ENCODE measurements at places on chromosomes 2 and 18. TPM values are rescaled to one million over a fixed set of nuclear protein-coding genes. Genes with fewer than 3 reads are reported as not detected.

Gene EHD3
- polyA plus RNA-seq, result 4.5 TPM

Gene ALPG
- polyA plus RNA-seq, result 0.08 TPM

Gene KCNG2
- polyA plus RNA-seq, result not detected

Gene DNER
- not detected for polyA plus RNA-seq

Gene AGFG1
- 62.4 TPM for polyA plus RNA-seq

Gene TMEM87B
- 21.1 TPM for polyA plus RNA-seq

Gene INPP5D
- 3.3 TPM for polyA plus RNA-seq

Gene STPG4
- polyA plus RNA-seq, result not detected

Gene CYRIA
- polyA plus RNA-seq, result 1.4 TPM

Gene MARS2
- 3.5 TPM for polyA plus RNA-seq

Gene SCN1A
- 0.28 TPM for polyA plus RNA-seq

Gene TFPI
- 79.7 TPM for polyA plus RNA-seq

Gene TBC1D8
- 17.9 TPM for polyA plus RNA-seq

Gene DSC1
- polyA plus RNA-seq, result not detected

Gene GLI2
- 5.3 TPM for polyA plus RNA-seq

Gene ASB18
- not detected for polyA plus RNA-seq

GRCh38 chr2:203412546-203413331 lies 84.5 kb downstream of the ABI2 start:
- DNase-seq, result no peak

DNA sequence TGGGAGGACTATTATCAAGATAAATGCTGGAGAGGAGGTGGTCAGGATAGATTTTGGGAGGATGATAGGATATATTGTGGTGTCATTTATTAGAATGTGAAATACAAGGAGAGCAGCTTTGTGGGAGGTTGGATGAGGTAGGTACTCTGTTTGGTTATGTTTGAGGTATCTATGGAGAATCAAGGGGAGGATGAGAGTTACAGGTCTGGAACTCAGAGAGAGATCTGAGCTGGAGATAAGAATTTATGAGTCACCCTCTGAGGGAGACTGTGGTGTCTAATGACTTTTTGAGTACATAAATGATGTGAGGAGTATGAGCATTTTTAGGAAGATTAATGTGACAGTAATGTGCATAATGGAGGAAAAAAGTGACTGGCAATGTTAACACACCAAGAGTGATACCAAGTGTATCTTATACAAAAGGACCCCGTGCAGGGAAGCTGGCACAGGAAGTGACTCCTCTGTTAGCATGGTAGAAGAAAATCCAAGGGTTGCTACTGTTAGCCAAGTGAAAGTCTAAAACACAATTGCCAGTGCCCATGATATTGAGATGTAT lies 48.2 kb downstream of the CRIM1 start:
- DNase-seq, result no peak

DNA sequence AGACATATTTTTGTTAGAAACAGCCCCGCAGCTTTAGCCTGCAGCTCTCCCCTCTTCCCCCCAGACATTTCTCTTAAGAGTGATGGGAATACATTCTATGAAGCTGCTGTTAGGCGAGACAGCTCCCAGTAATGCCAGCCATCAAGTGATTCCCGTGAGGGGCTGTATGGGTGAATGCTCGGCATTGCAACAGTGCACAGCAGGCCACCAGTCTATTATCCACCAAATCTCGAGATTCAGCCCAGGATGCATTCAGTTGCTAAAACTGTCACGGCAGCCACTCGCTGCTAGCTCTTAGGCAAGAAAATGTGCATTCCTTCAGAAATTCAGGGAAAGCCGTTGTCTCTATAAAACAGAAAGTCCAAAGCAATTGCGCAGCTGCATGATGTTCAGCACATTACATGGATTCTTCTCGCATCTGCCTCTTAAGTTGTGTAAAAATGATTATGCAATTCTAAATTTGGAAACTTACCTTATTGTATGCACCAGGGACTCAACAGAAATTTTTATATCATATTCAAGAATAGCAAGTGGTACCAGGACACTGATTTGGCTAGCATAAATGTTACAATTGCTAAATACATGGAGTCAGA lies 211.3 kb upstream of the ARL4C start:
- no peak for DNase-seq

GRCh38 chr18:75307530-75307929 lies 96.9 kb downstream of the TSHZ1 start:
- no peak for DNase-seq

GRCh38 chr18:57885931-57886330 lies 82.8 kb upstream of the ATP8B1 start:
- DNase-seq, result no peak

DNA sequence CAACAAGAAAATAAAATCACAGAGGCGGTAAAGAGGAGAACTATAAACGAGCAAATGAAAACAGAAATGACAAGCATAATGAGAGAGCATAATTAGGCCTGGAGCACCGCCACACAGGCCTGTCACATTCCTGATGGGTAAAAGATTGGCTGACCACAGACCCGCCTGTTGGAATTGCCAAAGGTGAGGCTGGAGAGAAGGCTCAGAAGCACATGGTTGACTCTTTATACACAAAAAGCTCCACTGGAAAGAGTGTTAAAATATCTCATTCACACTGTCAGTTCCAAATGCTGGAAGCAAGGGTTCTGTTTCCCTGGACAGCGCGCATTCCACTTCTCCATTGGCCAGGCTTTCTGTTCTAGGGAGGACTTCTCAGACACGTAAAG lies 5.9 kb upstream of the LGALSL start:
- DNase-seq, result no peak

DNA sequence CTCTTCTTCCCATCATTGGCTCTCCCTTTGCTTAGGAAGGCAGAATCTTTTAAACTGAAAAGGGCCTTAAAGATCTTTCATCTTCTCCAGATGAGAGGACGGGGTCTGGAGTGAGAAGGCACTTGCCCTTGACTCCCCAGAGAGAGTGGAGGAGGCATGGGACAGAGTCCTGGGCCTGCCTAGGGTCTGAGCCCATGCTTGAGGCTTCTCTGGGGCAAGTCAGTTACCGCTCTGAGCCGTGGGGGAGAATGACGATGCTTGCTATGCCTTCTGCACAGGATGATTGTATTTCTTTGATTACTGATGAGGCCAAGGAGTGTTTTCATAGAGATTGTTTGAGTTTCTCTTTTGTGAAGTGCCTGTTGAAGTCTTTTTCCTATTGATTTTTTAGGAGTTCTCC lies 921 bp downstream of the PLB1 start:
- no peak for DNase-seq

DNA sequence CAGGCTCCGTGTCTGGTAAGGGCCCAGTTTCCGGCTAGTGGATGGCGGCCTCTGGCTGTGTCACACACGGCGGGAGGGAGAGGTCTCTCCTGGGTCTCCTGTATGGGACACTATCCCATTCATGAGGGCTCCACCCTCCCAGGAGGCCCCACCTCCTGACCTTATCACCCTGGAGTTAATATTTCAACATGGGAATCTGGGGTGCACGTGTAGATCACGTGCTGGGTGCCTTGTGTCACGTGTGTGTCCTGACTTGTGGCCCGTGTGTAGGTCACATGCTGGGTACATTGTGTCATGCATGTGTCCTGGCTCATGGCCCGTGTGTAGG lies 9.9 kb downstream of the NEU4 start:
- no peak for DNase-seq

DNA sequence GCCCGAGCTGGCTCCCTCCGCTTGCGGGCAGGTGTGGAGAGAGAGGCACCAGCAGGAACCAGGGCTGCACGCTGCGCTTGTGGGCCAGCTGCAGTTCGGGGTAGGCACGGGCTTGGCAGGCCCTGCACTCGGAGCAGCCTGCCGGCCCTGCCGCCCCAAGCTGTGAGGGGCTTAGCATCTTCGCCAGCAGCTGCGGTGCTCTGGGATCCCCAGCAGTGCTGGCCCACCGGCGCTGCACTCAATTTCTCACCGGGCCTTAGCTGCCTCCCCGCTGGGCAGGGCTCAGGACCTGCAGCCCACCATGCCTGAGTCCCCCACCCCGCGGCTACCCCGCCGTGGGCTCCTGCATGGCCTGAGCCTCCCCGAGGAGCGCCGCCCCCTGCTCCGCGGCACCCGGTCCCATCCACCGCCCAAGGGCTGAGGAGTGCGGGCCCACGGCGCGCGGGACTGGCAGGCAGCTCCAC lies 434.4 kb upstream of the RGPD4 start:
- no peak for DNase-seq

GRCh38 chr2:35461406-35461805 lies 894.2 kb upstream of the CRIM1 start:
- DNase-seq, result no peak

DNA sequence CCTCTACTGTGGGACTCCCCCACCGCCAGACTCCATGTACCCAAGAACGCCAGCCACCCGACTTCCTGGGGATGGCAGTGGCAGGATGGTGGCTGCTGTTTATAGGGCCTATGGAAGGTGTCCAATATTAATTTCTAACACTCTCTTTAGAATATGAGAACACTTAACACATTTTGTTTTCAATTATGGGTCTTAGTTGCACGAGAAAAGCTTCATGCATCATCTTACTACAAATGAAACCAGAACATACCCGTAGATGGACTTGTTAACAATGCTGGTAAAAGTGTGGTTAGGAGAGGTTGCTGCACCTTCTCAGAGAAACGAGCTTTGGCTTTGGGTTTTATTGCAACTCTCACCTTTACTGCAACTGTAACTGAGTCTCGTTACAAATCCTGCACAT lies 335.6 kb upstream of the ID2 start:
- no peak for DNase-seq

- no peak for DNase-seq
Observed at GRCh38 chr2:138182250-138182936, 218.1 kb downstream of the HNMT start.

DNA sequence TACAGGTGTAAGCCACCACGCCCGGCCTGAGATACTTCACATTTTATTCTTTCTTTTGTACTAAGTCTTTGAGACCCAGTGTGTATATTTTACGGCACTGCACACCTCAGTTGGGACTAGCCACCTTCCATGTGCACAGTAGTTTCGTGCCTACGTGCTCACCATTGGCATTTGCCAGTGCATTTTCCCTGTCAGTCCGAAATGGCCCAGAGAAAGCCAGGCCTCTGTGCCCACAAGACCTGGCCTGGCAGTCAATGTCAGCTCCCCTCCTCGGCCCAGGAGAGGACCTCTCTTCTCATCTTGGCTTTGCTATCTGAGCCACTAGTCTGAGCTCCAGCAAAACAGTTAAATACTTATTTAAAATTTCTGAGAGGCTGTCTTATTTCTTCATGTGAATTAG lies 147.8 kb upstream of the KLHL29 start:
- DNase-seq, result no peak

DNA sequence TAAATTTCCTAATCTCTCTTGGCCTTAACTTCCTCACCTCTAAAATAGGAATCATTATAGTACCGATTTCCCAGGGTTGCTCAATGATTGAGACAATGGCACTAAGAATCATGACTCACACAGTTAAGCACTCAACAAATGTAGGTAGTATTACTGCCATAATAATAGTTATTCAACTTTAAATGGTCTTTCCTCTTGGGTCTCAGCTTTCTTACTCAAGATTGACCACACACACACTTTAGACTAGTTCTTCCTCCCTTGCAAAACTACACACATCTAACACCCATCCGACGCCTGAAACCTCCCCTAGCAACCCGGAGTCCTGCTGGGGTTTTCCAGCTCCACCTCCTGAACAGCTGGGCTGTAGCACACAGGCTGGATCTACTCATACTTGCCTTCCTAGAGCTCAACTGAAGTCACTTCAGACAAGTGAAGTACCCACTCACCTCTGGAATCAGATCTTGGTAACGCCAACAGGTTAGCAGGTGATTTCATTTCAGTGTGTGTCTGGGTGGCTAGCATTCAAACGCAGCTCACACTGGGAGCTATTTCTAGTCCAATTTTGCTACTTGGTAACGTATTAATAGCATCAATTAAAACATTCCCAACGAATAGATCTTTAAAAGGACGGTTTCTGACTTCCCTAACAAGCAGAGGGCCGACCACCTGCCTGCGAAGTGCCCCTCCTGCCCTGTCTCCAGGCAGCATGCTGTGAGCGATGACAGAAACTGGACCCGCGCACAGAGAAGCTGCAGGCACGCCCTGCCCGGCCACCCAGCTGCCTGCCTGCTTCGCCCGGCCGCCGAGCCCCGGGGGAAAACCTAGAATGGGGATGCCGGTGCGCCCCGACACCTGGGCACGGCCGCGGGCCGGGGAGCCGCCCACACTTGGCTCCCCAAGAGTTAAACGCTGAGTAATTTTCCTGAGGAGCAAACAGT lies 1.1 kb downstream of the UXS1 start:
- DNase-seq, result peak; percentile 78

- no peak for DNase-seq
Observed at GRCh38 chr2:230358305-230358704, 31.3 kb downstream of the SP140L start.

DNA sequence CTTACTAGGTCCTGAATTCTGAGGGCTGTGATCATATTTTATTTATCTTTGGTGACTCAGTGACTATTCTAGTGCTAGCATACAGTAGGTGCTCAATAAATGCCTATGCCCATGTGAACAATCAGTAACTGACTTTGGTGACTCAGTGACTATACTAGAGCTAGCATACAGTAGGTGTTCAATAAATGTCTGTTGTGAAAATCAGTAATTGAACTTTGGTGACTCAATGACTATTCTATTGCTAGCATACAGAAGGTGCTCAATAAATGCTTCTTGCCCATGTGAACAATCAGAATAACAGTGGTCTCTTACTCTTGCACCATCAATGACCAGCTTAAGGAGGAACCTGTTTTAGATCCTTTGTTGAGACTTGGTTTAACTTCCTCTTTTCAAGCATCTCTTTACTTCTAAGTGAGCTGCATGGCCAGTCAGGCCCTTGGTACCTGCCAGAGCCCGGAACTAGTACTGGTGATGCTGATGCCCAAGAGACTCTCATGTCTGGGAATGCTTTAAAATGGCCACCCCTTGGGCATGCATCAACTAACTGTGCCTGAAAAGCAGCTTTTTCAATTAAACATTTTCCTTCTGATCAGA lies 214.9 kb upstream of the SPRED2 start:
- DNase-seq, result no peak

Measured in hepatocyte (in vitro differentiated cells).